ENCODE measurements at places on chromosomes 5 and 9.

DNA sequence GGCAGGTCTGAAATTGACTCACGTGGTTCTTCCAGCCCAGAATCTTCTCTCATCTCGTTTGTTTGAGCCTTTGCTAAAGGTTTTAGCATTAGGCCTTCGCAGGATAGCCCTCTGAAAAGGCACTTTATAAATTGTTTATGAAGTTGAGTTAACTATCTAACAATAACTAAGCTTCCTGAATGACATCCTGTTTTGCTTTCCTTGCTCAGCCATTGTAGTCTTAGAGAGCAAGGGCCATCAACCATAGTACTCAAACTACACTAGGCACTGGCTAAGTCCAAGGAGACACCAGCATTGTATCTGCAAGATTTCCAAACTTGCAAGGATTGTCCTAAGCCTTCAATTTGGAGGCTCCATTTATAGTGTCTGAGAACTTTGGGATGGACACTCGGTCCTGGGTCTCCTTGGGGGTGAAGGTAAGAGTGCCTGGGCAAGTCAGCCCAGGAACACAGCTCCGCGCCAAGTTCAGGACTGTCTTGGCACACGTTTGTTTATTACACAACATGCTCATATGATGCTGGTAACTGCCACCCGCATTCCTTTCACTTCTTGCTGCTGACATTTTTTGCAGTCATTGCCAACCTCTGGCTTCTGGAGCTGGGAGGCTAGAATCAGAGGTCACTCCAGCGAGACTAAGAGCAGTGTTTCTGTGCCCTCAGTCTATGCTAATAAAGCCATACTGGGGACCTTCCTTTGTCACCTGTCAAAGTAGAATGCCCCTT, 151.1 kb downstream of the ESM1 start:
- DNase-seq: no peak

- DNase-seq: no peak
Measured at GRCh38 chr5:77218263-77218662, 7.8 kb downstream of the PDE8B start.

DNA sequence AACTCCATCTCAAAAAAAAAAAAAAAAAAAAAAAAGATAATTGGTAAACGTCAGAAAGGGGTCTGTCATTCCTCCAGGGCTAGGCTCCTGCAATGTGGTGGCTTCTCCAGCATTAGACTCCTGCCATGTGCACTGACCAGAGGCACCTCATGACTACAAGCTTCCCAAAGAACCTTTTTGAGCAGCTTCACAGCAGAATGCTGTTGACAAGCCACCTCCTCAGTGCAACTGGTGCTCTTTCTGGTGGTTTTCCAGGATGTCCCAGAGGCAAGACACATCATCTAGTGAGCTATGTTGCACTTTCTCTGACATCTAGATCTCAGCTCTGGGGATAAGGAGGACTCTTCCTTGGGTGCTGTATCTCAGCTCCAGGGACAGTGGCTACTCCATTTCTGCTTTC, 11.6 kb downstream of the RPL37 start:
- no peak for DNase-seq

- no peak for DNase-seq
Measured at GRCh38 chr9:96619124-96619465, 548 bp downstream of the CDC14B start.

- no peak for DNase-seq
Measured at GRCh38 chr5:140345919-140346347, 470 bp downstream of the HBEGF start.

- DNase-seq: no peak
Measured at GRCh38 chr9:104633976-104634520, 16.0 kb upstream of the OR13C9 start.

Measured in stimulated activated CD4-positive, alpha-beta T cell treated with anti-CD3 and anti-CD28 coated beads, Interleukin-4, amount 100 ng/mL, for 24 hours (primary cell).